Midbrain (tissue), 1 donor: ENCODE measurements at places on chromosomes 2 and 18.

- DNase-seq = no peak
Observed at GRCh38 chr18:21943456-21943855, 202.9 kb downstream of the MIB1 start.

GRCh38 chr18:74063557-74063956 is 84.1 kb downstream of the FBXO15 start:
- DNase-seq = no peak

DNA sequence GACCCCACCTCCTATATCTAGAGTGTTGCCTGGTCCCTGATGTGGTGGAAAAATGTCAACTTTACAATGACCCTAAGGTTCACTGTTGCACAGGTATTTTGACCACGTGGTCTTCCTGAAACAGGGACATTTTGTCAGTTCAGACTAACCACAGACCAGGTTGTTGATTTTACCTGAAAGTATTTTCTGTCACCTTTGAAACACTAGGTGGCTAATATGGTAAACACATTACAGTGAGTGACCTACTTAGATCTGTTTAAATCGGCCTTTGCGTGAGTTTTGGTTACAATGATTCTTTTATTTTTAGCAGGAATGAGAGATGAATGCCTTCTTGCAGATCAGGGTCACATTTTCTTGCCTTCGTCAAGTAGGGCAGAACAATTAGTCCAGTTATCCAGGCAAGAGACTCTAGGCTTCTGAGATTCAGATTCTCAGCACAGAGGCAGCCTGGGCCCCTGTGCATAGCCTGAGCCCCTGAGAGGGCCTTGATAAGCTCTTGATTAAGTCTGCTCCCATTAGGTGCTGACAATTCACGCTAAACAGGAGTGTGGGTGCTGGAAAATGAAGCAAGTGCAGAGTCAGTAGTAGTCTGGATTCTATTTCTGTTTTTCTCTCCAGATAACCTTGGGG is 226.2 kb downstream of the KCNS3 start:
- DNase-seq = no peak

GRCh38 chr18:70273021-70273420 is 15.8 kb upstream of the SOCS6 start:
- DNase-seq = no peak

GRCh38 chr2:186558512-186559276 is 31.2 kb upstream of the ITGAV start:
- no peak for DNase-seq

GRCh38 chr18:57043241-57043640 is 103.6 kb upstream of the BOD1L2 start:
- no peak for DNase-seq

DNA sequence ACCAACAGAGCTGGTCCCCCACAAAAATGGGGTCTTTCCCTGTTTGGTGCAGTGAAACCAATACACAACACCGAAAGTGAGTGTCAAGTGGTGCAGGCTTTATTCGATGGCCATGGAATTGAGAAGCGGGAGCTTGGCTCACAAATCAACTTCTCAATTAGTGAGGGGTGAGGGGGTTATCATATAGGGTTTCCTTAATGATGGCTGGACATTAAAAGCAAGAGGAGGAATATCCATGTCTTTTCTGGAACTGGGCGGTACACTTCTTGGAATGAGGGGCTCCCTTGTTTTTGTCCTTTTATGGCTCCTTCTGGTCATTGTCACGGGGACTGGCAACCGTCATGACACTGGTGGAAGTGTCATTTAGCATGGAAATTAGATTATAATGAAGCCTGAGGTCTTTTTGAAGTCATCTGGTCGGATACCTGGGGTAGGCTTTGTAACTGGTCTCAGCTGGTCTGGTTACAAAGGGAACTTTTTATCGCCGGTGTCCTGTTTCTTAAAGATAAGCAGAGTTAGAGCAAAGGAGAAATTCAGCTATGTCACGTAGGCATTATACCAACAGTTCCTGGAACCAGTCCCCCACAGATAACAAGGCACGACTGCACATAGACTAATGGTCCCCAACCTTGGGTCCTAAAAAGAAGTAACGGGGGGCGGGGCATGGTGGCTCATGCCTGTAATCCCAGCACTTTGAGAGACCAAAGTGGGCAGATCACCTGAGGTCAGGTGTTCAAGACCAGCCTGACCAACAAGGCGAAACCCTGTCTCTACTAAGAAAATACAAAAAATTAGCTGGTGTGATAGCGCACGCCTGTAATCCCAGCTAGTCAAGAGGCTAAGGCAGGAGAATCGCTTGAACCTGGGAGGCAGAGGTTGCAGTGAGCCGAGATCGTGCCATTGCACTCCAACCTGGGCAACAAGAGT is 93.5 kb upstream of the NDUFV2 start:
- DNase-seq = no peak

DNA sequence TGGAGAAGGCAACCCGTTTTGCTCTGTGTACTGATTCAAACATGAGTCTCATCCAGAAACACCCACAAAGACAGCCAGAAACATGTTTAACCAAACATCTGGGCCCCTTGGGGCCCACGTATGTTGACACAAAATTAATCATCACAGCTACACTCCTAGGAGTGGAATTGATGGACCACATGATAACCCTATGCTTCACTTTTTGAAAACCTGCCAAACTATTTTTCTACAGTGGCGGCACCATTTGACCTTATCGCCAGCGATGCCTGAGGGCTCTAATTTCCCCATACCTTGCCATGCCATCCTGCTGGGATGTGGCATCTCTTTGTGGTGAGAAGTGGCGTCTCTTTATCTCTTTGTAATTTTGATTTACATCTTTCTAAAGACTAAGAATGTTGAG is 38.5 kb downstream of the PSMG2 start:
- DNase-seq = no peak

DNA sequence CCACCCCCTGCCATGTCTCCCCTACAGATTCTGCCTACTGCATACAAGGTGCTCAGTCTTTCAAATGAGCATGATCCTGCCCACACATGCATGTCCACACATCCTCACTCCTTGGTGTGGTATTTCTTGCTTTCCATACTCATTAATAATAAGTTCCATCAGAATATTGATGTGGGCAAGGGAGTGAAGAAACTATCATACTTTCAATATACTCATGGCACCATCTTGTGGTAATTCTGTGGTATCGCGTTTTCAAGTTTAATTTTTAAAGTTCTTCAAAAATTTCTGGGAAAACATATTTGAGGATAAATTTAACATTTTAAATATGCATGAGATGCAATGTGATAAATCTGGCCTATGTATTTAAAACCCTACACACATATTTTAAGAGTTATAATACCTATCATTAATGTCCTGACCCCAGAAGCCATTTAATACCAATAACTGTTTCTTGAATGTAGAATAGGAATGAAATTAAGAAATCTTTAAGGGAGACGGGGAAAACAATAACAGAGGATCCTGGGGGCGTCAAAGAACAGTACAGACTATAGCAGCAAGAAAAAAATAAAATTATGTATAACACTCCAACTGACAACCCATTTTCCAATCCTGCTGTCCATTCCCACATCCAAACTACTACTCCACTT is 110.1 kb downstream of the ZNF385B start:
- peak; percentile 21 for DNase-seq

- no peak for DNase-seq
Observed at GRCh38 chr2:100453853-100454252, 16.4 kb upstream of the NMS start.

DNA sequence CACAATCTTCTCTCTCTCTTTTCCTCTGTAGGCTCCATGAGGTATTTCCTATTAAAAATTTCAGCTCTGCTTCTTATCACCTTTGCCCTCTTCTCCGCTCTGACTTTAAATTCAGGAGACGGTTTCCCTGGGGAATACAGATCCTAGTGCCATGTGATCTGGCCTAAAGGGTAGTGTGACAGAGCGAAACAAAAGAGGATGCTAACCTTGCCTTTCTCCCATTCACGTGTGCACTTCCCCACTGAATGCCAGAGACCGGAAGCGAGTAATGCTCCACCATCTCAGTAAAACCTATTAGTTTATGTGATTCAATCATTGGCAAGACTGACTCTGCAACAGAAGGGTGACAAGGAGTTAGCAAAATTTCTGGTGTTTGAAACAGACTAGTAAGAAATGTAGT is 358.3 kb downstream of the ZNF521 start:
- no peak for DNase-seq
